Fibroblast of upper back skin (primary cell): ENCODE measurements at places on chromosomes 4 and X.
A peak's percentile ranks its signal among the peaks of the same experiment; 100 is the strongest.

- DNase-seq = peak; percentile 84
Measured at GRCh38 chr4:106268786-106269185, 47.2 kb downstream of the TBCK start.

- no peak for DNase-seq
Measured at GRCh38 chr4:148704291-148704690, 262.1 kb upstream of the NR3C2 start.

GRCh38 chr4:26375551-26375950 is 54.7 kb downstream of the RBPJ start:
- no peak for DNase-seq

DNA sequence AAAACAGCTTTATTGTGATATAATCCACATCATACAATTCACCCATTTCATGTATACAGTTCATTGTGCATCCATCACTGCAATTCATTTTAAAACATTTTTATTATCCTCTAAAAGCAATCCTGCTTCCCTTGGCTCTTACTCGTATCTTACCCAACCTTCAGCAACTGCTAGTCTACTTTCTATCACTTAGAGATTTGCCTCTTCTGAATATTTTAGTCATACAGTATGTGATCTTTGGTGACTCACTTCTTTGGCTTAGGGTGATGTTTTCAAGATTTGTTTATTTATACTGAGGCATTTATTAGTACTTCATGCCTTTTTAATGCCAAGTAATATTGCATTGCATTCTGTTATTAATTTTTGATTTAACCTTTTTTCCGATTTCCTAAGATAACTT is 15.0 kb upstream of the MSMO1 start:
- DNase-seq = peak; percentile 28

GRCh38 chr4:139764686-139765310 is 99.2 kb downstream of the MGST2 start:
- no peak for DNase-seq

- DNase-seq = peak; percentile 79
Measured at GRCh38 chrX:110394651-110395050, 36.0 kb downstream of the RTL9 start.

DNA sequence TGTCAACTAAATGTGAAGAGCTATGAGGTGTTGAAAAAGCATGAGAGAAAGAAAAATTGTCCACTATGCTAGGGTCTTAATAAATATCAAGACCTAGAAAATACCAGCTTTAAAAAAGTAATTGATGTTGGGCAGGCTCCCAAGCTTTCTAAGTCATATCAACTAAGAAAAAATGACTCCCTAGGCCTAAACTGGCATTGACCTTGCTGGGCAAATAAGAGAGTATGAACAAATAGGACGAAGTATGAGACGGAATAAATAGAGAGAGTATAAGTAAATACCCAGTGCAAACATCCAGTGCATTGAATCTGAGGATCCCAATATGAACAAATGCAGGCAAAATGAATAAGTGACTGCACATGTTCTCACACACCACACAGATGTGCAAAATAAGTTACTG is 3.2 kb downstream of the KDR start:
- no peak for DNase-seq

DNA sequence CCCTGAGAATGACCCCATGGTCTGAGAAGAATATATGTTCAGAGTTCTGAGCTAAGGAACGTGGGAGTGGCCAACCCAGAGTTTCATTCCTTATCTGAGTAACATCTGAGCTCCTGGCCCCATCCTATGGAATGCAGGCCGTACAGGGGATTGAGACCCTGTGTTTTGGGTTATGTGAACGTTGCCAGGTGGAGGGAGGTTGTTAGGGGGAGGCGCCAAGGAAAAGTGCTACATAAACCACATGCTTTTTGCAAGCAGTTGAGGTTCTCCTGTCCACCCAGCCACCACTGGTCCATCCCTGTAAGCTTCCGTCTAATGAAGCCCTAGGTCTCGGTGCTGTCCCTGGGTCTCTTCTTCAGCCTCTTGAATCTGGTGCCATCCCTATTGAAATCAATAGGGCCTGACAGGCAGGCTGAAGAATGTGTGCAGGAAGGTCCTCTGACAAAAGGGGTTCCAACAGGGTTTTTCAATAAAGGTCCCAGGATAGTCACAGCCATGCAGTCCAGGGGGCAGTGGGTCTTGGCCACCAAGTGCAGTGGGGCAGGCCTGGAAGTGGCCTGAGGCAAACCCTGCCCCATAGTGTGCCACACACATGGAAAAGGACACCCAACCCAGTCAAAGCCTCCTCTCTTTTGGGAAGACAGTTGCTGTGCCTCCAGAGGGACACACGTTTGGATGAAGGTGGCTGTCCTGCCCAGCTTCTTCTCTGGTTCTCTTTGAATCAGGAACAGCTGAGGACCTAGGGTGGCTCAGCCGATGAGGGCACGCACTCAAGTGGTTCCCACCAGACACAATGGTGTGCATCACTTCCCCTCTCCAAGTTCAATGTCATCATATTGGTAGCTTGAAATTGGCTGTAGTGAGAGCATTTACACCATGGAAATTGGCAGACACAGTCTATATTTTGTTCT is 53.5 kb downstream of the HTRA3 start:
- no peak for DNase-seq

- DNase-seq = no peak
Measured at GRCh38 chr4:94668724-94669123, 89.0 kb upstream of the BMPR1B start.

DNA sequence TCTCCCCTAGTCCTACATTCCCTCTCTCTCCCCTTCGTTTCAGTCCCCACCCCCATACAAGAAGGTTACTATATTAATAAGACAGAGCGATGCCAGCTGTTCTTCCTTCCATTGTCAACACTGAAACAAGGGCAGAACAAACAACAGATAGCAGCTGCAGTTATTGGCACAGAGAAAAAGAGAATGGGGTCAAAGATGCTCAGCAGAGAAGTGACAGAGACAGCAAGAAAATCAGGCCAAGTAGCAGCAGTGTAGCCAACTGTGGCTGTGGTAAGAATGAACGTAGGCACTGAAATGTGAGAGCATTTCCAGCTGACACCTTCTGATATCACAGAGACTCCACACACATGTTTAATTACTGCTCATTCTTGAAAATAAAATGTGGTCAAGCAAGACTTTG is 641.8 kb downstream of the FSTL5 start:
- no peak for DNase-seq

DNA sequence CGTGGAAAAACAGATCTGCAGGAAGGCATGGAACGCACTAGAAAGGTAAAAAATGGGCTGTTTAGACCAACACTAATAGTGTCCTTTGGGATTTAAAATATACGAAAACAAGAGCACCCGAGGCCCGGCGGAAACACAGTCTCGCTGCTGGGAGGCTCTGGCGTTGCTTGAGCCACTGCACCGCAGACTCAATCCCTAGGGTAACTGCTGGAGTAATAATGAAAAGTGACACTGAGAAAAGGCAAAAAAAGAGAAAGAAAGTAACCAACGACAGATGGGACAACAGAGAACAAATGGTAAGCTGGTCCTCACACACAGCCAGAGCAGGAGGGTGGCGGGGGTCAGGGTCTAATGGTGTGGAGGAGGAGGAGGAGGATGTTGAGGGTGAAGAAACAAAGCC is 15.4 kb downstream of the IRAK1 start:
- no peak for DNase-seq

GRCh38 chr4:80074651-80075050 is 1.6 kb upstream of the ANTXR2 start:
- DNase-seq = no peak

- no peak for DNase-seq
Measured at GRCh38 chr4:98568941-98569663, 89.3 kb downstream of the TSPAN5 start.

GRCh38 chr4:69467797-69468196 is 27.9 kb downstream of the UGT2B4 start:
- no peak for DNase-seq

- peak; percentile 64 for DNase-seq
Measured at GRCh38 chrX:14056206-14056605, 26.5 kb upstream of the GEMIN8 start.
